ENCODE measurements at places on chromosomes 5 and 9.

DNA sequence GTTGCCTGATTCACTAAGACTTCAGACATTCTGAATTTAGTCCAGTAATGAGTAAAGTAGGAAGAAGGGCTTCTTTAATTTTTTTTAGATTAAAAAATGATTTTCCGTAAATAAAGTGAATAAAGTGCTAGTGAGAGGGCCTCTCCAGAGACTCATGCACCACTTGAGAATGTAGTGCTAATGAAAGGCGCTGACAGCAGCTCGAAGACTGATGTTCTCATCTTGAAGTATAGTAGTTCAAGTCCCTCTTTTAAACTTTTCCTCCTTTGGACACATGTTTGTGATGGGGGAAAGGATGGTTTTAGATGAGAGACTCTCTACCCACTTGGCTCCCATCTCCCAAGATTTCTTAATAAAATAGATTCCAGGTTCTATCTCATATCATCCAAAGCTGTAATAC lies 48.5 kb downstream of the G3BP1 start:
- no peak for DNase-seq

GRCh38 chr9:72185561-72185960 lies 36.3 kb downstream of the GDA start:
- no peak for DNase-seq

DNA sequence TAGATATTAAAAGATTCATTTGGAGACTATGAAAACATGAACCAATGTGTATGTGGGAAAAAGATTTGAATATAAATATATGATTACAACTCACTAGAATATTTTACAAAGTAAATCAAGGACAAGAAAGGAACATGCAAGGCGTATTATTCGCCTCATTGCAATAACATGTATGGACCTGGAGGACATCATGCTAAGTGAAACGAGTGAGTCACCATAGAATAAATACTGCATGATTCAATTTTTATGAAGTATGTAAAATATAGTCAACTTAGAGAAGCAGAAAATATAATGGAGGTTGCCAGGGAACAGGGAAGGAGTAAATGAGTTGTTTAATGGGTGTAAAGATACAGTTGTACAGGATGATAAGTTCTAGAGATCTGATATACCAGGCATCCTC lies 4.9 kb downstream of the TXNDC8 start:
- no peak for DNase-seq

DNA sequence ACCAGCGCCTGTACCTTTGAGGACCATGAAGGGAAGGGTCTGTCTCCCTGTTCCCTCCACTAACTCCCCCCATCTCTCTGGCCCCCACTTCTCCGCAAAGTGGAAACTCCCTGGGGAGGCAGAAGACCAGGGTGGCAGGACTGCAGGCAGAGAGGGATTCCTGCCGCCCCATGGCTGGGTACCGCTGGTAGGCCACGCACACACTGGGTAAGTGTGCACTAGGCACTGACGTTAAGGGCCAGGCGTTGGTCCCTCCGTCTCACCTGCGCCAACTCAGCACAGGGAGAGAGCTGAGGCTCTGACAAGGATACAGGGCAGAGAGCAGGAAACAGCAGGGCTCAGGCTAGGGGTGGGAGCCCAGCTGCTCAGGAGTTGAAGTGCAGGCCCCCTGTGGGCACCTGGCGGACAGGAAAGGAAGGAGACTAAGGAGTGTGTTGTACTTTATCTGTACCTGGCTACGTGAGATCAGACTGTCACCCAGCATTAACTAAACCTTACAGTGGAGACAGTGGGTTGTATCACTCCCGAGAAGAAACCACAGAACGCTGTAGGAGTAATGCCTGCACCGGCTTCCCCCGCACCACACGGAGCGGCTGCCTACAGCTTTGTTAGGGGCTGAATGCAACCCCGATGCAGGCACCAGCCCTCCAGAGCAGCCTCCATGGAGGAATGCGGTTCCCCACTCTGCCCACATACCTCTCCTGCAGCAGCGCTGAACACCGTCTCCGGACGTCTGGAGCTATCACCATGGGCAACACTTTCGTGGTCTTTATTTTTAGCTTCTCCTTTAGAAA lies 34.2 kb upstream of the CLPTM1L start:
- no peak for DNase-seq

DNA sequence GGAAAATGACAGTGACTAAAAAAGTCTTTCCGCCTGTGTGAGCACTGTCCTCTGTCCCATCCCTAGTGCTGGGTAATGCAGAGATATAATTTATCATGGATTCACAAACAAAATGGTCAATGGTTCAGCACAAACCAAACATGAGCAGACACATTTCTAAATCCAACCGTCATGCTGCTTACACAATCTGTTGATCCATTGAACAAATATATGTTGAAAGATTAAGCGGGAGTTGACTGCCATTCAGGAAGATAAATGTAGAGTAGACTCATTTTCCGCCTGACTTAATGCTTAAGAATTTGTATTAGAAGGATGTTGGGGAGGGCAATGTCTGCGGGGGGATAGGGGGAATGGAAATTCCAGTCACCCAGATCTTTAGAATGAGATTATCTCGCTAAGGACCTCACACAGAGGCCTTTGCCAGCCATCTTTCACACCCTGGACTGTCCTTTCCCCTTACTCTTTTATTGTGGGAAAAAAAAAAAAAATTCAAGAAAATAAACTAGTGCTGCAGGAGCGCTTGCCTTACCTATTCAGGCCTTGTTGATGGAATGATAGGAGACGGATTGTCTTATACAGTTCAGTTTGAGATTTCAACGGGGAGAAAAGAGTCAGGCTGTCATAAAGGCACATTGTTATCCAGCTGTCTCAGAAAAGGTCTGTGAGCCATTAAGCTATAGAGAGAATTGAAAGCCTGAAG lies 153.7 kb downstream of the TLE1 start:
- DNase-seq: no peak

DNA sequence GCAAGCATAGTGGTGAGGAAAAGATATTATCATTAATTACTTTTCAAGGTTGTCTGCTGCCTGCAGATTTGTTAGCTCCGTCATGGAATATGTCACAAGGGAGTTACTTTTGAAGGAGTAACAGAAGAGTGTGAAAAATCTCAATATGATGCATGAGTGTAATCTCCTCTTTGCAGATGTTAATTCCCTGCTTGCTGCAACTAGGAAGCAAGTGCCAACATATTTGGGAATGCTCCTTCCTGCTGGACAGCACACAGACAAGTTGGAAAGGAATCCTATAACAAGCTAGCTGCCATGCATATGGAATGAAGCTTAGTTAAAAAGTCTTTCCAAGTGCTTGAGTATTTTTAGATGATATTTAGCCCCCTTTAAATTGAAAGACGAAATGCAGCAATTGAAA lies 2023.6 kb upstream of the CDH6 start:
- DNase-seq: no peak

GRCh38 chr5:68732251-68732650 lies 361.6 kb upstream of the SLC30A5 start:
- no peak for DNase-seq

DNA sequence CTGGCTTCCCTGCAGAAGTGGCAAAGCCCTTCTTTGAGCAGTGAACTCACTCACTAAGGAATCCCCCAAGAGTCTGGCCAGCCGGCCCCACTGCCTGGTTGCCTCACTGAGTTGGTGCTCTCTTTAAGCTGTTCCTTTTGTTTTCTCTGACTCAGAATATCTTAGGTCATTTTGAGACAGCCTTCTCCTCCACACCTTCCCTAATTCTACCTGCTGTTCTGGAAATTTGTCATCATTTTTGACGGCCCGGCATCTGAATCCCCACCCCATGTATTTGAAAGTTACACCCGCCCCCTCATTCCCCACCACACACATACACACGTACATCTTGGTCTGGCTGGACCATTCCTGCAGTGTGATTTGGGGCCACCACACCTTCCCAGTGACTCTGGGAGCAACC lies 41.8 kb downstream of the FGF1 start:
- DNase-seq: no peak

GRCh38 chr5:75053304-75054133 lies 1.2 kb upstream of the GCNT4 start:
- peak; percentile 53 for DNase-seq

GRCh38 chr5:106290841-106291240 lies 1379.9 kb downstream of the EFNA5 start:
- DNase-seq: no peak

DNA sequence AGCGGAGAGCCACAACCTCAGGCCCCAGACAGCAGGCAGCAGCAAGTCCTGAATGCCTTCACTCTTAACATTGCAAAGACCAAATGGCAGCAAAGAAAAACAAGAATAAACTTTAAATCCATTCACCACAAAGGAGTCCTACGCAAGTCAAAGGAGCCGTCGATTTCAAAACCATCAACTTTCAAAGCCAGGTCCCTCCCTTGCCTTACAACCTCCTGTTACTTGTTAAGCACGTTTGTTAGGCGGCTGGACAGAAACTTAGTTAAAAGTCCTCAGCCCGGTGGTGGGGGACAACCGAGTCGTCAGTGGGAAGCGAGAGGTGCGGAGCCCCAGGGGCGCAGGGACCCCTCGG lies 938 bp downstream of the LPAR1 start:
- DNase-seq: no peak

- no peak for DNase-seq
Observed at GRCh38 chr5:31182136-31182535, 11.3 kb upstream of the CDH6 start.

- no peak for DNase-seq
Observed at GRCh38 chr5:123882965-123883345, 371.0 kb downstream of the CSNK1G3 start.

GRCh38 chr5:26945901-26946300 lies 92.5 kb downstream of the CDH9 start:
- DNase-seq: no peak

DNA sequence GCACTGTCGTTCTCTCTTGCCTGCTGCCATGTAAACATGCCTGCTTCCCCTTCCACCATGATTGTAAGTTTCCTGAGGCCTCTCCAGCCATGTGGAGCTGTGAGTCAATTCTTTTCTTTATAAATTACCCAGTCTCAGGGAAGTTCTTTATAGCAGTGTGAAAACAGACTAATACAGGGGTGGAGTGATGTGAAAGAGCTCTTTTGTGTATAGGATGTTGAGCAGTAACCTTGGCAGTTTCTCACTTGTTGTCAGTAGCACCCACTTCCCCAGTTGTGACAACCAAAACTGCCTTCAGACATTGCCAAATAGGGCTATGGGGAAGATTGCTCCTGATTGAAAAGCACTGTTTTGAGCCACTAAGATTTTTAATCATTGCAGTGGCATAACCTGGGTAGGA lies 552.2 kb upstream of the ZNF462 start:
- no peak for DNase-seq

DNA sequence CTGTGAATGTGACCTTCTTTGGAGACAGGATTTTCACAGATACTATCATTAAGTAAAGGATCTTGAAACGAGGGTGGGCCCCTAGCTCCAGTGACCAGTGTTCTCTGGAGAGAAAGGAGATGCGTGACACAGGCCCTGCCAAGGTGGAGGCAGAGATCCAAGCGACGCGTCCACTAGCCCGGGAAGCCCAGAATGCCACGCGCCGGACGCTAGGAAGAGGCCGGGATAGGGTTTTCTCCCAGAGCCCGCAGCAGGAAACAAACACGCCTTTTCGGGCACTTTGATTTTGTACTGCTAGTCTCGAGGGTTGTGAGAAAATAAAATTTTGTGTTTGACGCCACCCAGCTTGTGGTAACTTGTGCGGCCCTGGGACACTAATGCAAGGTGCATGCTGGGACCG lies 29.6 kb upstream of the VDAC1 start:
- no peak for DNase-seq

DNA sequence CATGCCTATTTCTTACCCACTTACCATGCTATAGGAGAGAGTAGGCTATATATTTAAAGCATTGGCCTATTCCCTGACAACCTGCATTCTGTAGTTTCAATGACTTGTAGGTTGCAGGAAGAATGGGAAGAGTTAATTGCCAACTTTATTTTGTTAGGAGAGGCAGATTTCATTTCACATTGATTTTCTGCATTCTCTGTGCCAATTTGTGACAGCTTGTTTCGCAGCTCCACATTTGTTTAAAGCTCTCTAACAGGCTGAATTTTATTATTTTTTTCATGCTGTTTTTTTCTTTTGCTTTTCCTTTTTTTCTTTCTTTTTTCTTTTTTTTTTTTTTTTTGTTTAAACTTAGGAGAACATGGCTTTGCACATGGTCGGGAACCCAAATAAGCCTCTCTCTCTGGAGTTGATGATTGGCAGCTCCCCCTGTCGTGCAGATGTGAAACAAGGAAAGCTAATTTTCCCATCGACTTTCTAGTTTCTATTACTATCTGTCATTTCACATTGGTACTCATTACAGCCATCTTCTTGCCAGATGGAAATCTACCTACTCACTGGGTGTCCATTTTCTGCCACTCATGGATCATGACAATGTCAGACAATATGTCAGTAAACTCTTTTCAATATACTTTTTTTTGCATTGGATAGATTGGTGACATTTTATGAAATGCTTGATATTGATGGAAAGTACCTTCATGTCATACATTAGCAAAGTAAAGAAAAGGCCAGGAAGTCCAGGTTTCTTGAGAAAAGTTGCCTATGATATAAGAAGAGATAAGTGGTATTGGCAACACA lies 223.2 kb downstream of the KCTD16 start:
- DNase-seq: no peak

GRCh38 chr5:55897905-55898304 lies 46.7 kb downstream of the IL31RA start:
- DNase-seq: no peak

- DNase-seq: no peak
Observed at GRCh38 chr5:86320266-86320665, 297.5 kb upstream of the COX7C start.

DNA sequence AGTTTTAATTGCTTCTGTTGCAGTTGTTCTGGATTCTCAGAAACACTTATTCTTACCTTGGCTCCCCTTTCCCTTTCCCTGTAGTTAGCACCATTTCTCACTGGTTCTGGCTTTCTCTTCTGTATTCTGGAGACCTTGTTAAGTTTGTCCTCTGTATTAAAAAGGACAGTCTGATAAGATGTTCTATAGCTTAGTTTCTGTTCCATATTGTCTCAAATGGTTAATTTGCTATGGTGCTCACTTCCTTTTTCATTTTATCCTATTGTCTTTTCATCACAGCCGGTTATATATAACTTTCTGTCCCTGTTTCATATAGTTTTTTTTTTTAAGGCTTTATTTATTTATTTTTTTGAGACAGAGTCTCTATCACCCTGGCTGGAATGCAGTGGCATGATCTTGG lies 41.4 kb upstream of the KIAA1958 start:
- DNase-seq: no peak

DNA sequence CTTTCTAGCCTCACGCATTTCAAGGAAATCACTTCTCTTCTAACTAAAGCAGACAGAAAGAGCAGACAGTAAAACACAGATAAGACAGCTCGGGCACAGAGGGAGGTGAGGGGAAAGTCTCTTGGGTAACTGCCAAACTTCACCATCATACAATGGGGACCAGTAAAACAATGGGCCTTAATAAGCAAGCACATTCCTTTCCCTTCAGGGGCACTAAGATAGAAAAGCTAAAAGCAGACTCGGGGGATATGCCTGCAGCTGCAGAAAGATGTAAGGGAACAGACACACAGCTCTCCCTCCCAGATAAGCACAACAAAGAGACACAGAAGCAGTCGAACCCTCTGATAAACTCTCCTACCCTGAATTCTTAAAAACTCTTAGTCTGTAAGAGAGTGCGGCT lies 15.6 kb upstream of the CKS2 start:
- DNase-seq: no peak

GRCh38 chr9:137943655-137944054 lies 66.1 kb downstream of the CACNA1B start:
- DNase-seq: no peak

GRCh38 chr9:76655121-76655541 lies 109.1 kb upstream of the PCA3 start:
- DNase-seq: no peak
